Stimulated activated CD8-positive, alpha-beta memory T cell treated with anti-CD3 and anti-CD28 coated beads, Interleukin-2, amount 100 ng/mL, for 1 hour (primary cell): ENCODE measurements at places on chromosomes 5 and 9.

GRCh38 chr9:137402746-137403145 lies 20.2 kb downstream of the EXD3 start:
- DNase-seq, result no peak

DNA sequence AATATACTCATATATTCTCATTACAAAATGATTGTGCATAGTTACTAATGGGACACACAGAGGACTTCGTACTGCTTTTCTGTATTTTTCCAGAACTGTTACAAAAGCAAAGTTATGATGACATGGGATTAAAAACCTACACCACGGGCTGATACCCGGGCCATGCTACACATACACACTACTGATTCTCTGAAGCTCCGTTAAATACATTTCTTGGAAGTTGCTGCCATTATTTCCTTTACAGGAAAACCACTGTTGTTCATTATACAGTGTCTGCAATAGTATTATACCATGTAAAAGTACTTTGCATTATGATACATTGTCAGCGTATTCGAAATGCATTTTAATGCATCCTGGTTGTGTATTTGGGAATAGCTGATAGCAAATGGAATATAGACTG lies 32.5 kb downstream of the EBF1 start:
- no peak for DNase-seq

DNA sequence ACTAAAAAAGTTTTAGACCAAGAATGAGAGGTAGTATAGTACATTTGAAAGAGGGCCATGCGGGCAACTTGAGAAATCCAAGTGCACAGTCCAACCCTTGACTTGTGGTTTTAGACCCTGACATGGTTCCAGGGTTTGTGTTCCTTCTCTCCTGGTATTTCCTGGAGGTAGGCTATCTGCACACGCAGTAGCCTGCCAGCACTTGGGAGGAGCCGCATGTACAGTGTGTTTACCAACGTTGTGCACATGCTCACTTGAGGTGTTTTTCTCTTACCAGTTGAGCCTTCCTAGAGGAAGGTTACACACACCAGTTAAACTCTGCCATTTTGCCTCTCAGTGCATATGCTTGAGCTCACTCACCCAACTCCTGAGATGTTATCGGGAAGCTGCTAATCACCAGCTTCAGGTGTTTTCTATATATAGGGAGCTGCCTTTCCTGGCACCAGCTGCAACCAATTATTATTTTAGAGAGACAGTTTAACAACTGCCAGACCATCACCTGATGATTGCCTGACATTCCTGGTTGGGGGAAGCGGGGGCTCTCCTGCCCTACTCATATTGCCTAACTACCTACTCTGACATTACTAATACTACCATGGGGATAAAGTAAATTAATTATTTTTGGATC lies 593.4 kb upstream of the TUSC1 start:
- no peak for DNase-seq

DNA sequence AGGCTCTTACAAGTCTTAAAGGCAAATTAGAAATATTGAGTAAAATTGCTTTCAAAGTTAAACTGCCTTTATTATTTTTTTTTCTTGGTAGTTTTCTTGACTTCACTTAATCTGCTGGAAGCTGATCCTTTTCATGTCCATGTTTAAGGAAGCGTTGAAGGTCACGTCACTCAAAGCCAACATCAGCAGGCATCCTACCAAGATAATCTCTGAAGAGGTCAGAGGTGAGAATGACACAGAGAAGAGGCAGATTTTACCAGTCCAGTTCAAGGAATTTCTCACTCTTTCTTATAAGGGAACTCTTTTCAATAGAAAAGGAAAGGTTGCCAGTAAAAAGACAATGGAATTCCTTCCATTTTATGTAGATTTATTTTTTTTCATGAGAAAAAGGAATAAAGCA lies 259.8 kb downstream of the ANXA1 start:
- DNase-seq, result no peak

DNA sequence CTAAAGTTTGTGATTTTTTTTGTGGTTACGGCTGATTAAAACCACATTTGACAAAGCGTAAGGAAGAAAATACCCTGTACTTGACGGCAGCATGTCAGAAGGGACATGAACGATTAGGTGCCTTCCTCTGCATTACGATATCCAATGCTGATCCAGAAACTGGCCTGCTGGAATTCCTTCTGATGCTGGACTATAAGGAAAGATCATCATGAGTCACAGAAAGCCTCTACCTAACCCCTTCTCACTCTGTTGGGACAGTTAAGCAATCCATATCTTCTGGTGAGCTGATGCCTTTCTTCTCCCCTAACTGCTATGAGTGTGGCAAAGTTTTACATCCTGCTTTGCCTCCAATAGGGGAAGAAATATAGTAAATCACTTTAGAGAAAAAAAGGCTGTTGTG lies 78.4 kb upstream of the PAPPA start:
- no peak for DNase-seq

GRCh38 chr5:178460174-178460573 lies 130.0 kb downstream of the COL23A1 start:
- DNase-seq, result no peak

- DNase-seq, result no peak
Measured at GRCh38 chr9:95907794-95908193, 32.3 kb downstream of the ERCC6L2 start.

- no peak for DNase-seq
Measured at GRCh38 chr5:145797336-145797735, 37.8 kb downstream of the PRELID2 start.

- no peak for DNase-seq
Measured at GRCh38 chr5:139014726-139015125, 139.6 kb upstream of the LRRTM2 start.

DNA sequence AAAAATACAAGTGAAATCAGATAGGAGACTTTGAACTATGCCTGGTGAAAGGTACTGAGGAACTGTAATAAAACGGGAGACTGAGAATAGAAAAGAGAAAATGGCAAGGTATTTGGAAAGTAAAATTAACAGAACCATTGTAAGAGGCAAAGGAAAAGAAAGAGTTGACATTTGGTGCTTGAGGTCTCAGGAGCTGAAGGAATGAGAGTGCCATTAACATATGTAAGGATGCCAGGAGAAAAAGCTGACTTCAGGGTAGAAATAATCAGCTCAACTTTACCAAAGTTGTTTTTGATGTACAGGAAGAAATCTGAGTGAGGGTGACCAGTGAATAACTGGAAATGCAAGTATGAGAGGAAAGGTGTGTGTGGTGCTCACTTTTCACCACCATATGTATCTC lies 69.4 kb downstream of the TMEM167A start:
- no peak for DNase-seq

DNA sequence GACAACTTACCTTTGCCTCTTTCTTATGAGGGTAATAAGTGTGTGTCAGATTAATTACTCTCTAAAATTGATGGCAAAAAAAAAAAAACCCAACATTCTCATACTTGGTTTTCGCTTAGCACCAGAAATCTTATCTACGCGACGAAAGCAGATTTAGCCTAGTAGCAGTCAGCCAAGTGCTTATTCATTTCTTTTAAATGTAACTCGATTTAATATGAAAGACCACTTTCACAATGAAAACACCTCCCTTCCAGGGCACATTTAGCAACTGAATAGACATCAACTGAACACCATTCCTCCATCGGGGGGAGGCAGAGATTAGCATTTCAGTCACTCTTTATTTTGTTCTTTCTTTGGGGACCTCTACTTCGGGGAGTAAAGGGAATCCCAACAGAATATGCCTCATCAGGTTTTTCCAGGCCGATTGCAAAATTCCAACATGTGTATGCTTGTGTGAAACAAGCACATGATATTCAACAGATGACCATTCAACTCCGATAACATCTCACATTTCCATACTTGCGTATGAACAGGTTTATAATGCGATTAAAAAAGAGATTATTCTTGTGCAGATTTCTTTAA lies 124.1 kb upstream of the RETREG1 start:
- no peak for DNase-seq

DNA sequence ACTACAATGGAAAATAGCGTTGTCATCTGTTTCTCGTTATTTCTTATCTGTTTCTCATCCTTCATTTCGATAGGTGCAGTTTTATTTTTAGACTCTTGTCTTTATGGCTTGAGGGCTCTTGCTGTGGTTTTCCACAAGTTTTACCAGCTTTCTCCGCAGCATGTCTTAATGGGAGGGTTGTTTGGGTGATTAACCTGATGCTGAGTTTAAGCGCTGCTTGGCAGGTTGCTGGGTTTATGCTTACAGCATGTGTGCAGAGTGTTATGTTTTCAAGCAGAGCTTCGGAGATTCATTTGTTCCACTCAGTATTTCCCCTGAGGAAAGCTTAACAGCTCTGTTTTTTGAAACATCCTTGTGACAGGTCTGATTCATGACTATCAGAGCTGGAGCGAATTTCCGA lies 154.0 kb downstream of the SLC12A2 start:
- no peak for DNase-seq

- DNase-seq, result no peak
Measured at GRCh38 chr9:89588271-89588879, 16.4 kb upstream of the GADD45G start.
